SK-MEL-5 (cell line): ENCODE measurements at places on chromosomes 6 and 20. TPM values are rescaled to one million over a fixed set of nuclear protein-coding genes. Genes with fewer than 3 reads are reported as not detected.

The PHIP gene
- 13.3 and 15.0 TPM in 2 replicates for total RNA-seq

The BACH2 gene
- total RNA-seq = 0.77 and 0.88 TPM in 2 replicates

The XKR7 gene
- total RNA-seq = 0.03 and 0.11 TPM in 2 replicates

The PRSS35 gene
- 0.18 TPM in 1 of 2 replicates, not detected in the other for total RNA-seq

The FITM2 gene
- 20.0 and 20.9 TPM in 2 replicates for total RNA-seq

The TFAP2A gene
- total RNA-seq = 24.6 and 38.4 TPM in 2 replicates

The TOX2 gene
- 0.37 and 0.51 TPM in 2 replicates for total RNA-seq
